ENCODE measurements at places on chromosomes 3 and 15.

DNA sequence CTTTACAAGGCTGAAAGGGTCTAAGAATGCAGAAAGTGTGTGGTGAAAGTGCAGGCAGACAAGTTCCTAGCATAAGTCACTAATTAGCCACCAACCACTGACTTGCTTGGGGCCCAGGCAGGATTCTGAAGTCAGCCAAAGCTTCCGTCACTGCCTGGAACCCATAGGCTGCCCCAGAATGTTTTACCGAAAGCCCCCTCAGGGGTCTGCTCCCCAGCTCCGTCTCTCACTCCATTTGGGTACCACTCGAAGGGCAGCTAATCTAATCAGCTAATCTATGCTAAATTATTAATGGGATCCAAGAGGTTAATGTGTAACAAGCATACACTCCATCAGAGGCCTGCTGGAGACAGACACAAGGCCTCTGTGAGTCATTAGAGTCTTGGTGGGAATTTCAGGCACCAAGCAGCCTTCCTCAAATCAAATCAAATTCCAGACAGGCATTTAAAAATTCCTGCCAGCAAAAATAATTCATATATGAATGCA is 13.2 kb downstream of the ADAMTS9 start:
- DNase-seq: no peak

DNA sequence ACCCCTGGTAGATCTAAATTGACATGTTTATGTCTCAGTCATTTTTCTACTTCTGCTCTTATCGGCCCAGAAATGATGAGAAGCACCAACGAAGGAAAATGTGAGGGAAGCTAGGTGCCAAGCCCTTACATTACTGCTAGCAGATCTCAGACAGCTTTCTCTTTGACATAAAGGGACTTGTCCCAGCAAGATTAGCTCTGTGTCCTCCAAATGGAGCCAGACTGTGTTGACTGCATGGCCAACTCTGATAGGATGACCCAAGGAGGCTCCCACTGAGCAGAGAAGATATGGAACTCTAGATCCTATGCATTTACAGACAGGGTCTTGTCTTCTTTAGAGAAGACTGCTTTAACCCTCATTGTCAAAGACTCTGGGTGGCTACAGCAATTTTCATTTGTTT is 2.8 kb upstream of the MCTP2 start:
- no peak for DNase-seq

- DNase-seq: no peak
These were observed 102.0 kb downstream of the PDCD6IP start for GRCh38 chr3:33900440-33900808.

DNA sequence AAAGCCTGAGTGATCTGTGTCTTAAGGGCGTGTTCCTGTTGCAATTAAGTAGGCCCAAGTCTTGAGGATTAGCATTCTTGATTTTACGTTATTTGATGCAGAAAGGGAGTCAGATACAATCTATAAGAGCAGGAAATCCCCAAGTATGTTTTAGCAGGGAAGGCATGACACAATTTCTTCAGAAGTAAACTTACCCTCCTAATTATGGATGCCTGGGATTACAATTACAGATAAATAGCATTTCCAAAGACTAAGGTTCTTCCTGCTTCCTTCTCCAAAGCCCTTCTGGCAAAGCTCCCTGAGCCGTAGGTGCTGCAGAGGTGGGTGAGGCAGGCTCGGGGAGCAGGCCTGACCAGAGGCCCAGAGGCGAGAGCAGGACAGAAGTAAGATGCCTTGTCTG is 34.9 kb upstream of the ST6GAL1 start:
- no peak for DNase-seq

- DNase-seq: no peak
These were observed 104.5 kb upstream of the BFSP2 start for GRCh38 chr3:133295199-133295901.

GRCh38 chr3:13166243-13167063 is 93.2 kb upstream of the IQSEC1 start:
- no peak for DNase-seq

GRCh38 chr3:116950301-116951055 is 240.9 kb downstream of the TUSC7 start:
- DNase-seq: no peak

DNA sequence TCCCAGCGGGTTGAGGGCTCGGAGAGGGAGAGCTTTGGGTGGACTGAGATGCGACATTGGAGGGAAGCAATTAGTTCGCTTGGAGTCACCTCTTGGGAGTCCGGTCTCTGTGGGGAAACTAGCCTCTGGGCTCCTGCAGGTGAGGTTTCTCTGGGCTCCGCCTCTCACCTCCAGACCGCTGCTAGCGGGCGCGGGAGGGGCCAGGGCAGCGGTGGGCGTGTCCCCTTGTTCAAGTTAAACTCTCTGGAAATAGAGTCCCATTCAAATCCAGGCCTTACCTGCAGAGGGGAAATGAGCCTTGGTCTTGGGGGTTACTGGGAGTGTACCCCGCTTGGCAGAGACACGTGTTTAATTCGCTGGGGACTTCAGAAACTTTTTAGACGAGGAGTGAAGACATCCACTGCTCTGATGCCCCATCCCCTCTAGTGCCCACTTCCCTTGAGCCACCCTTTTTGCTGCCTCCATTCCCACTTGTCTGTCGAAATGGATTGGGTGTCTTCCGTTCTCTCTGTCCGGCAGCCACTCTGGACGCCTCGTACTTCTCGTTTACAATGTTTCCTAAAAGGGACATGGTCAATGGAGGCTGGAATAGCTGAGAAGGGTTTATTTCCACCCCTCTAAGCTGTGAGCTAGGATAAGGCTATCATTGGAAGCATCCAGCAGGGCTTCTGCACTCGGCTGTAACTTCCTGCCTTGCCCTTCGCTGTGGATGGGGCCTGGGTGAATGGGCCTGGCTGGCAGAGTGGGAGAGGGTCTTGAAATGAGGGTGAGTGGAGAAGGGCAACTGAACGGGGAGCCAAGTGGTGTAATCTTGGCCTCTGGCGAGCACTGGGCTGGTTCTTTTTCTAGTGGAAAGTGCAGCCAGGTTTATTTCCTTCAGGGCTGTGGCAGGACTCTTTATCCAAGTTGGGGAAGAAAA is 1.1 kb downstream of the MITF start:
- DNase-seq: no peak

GRCh38 chr15:23444269-23444668 is 2.8 kb downstream of the GOLGA6L2 start:
- no peak for DNase-seq

GRCh38 chr3:189842681-189843602 is 211.8 kb downstream of the TP63 start:
- no peak for DNase-seq

- DNase-seq: no peak
These were observed 515.3 kb downstream of the EPHB1 start for GRCh38 chr3:135310317-135310716.

DNA sequence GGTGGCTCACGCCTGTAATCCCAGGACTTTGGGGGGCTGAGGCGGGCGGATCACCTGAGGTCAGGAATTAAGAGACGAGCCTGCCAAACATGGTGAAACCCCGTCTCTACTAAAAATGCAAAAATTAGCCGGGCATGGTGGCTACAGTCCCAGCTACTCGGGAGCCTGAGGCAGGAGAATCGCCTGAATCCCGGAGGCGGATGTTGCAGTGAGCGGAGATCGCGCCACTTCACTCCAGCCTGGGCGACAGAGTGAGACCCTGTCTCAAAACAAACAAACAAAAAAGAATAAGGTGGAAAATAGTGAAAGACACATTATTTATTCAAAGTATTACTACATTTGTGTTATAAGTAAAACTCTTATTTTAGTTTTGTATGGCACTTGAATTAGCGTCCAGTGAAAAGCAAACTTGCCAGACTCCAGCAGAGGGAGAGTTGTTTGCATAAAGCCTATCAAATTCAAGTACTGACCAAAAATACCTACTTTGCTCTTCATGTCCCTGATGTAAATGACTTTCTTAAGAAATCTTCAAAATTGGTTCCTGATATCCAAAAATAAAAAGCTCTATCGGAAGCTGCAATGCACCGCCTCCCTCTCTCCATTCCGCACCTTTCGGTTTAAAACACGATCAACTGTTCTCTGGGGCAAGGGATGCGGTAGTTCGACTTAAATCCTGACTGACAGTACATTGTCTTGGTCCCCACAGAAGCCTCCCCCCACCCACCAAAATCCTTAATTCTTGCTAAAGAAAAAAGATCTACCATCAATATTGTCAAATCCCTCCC is 1.2 kb downstream of the TRPM7 start:
- DNase-seq: no peak

GRCh38 chr3:45510519-45510918 is 84.0 kb upstream of the LIMD1 start:
- DNase-seq: no peak

DNA sequence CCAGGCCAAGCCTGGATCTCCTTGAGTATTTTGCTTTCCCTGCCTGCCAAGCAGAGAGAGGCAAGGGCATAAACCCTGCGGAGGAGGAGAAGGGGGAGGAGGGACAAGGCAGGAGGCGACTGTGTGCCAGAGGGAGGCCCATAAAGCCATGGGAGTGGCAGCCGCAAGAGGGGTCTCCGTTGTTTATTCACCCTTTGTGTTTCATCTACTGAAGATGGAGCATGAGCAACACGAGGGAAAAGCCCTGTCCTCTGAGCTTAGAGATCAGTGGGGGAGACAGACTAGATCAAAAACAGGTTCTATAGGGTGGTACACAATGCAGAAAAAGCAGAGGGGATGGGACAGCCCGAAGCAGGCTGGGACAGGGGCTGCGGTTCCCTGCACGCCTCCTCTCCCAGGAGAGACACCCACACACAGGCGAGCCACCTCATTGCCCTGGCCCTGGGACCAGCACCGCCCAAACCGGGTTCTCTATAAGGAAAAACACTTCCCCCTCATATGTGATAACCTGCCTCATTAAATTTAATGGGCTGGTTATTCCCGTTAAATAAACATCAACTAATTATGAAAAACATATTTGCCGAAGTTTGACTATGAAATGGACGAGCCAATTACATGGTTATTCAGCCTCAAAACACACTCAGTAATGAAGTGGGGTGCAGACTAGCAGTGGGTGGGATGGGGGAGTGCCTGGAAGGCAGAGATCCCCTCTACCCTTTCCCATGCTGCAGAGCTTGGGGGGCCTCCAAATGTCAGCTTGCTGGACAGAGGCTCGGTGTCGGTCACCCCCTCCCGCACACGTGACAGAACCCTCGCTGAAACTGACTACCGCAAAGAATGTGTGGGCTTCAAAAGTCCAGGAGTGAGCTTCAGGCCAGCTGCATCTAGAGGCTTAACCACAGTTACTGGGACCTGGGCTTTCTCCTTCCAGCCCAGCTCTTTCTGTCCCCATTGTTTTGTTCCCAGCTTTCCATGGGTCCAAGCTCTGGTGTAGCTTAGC is 14.2 kb upstream of the PLXNA1 start:
- DNase-seq: no peak
